Amniotic epithelial cell (primary cell): ENCODE measurements at places on chromosomes 5 and 9.

DNA sequence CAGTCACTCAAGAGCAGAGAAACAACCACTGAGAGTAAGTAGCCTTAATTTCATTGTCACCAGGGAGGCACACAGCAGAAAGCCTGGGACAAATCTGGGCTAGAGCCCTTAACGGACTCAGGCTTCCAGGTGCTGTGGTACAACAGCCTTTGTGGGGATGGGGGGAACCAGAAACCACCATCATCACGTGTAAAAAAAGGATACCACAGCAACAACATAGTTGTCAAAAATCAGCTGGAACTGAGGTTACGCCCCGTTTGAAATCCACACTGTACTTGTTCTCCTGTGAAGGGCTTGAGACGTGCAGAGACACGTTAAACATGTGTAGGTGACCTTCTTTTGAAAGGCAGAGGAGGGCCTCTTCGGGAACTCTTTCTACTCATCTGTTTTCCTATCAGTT, 16.6 kb upstream of the PLPP1 start:
- no peak for DNase-seq

DNA sequence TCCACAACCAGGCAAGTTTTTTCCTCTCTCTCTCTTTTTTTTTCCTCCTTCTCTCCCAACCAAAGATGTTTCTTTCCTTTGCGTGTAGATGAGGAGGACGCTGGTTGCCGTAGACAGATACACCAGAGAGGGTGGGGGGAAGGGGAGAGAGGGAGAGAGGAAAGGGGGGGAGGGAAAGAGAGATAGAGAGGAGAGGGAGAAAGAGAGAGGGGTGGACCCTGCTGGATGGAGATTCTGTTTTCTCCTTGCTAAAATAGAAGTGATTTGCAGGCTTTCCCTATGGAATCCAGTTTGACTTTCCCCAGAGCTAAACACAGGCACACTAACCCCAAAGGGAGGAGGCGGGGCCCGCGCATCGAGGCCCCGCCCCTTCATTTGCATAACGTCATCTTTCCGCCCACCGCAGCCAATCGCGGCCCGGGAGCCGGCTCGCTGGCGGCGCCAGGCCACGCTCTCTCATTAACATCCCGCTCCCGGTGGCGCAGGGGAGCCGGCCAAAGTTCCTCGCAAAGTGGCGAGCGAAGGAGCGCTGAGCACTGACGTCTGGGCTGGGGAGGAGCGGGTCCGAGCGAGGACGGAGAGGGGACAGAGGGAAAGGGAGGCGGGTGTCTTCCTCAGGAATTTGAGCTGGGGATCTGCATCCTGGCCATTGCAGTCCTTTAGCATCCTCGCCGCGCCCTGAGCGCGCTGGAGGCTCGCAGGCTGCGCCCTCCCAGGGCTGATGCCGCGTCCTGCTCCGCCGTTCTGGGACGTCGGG, 487 bp upstream of the EBF1 start:
- DNase-seq, result peak; percentile 74

DNA sequence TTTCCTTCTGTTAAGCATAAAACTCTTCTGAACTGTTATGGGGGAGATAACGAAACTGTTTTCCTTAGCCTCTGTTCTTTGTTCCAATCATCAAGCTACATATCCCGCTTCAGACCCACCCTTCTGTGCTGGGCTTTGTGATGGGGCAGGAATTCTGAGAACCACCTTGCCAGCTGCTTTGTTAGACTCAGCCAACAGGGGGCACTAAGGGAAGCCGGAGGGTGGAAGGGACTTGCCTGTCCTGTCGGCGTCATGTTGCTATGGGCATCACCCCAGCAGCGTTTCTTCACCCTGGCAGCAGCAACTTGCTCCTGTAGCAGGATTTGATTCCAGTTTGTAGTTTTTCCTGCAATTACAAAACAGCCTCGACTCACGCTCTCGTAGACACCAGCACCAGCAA, 169.1 kb downstream of the CAAP1 start:
- no peak for DNase-seq

GRCh38 chr5:963673-964531, 44.7 kb upstream of the NKD2 start:
- peak; percentile 77 for DNase-seq

GRCh38 chr5:58459146-58460001, 512 bp downstream of the PLK2 start:
- peak; percentile 43 for DNase-seq

- no peak for DNase-seq
Observed at GRCh38 chr5:138536665-138537315, 6.2 kb downstream of the ETF1 start.
